ENCODE measurements at places on chromosomes 3 and 15.

DNA sequence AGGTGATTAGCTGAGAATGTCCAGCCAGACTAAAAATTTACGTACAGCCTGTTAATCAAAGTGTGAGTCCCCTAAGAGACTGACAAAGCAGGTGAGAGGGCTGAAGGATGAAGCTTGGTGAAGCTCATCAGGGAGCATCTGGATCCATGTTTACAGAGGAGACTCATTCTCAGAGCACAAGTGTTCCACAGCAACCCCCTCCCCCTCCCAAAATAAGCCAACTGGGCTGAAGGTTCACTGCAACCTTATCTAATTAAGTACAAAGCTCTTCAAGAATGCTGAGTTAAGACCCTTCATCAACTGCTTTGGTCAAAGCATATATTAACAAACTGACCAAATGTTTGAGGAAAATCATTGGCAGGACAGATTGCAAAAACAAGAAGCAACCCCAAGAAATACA lies 262.6 kb upstream of the ZNF385D start:
- DNase-seq = no peak

- DNase-seq = no peak
These were observed 7.7 kb upstream of the SCN10A start for GRCh38 chr3:38823722-38824121.

DNA sequence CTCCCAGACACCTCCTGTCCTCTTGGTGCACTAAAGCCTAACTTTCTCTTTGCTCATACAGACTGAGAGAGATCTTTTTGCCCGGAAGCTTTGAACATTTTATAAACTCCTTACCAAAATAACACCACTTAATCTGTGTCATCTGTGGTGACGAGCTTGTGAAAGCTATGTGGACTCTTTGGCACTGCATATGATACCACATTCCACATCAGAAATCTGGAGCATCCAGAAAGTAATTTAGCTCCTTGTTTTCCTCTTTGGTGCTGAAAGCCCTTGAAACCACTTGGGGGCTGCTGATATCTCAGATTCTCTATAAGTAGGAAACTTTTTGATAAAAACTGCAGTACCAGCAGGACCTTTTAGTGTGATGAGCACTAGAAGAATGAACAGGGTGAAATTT lies 128.3 kb downstream of the ALCAM start:
- no peak for DNase-seq

- DNase-seq = peak; percentile 71
These were observed 163.0 kb downstream of the TBC1D5 start for GRCh38 chr3:17579289-17580031.

GRCh38 chr3:62781121-62781520 lies 94.1 kb downstream of the CADPS start:
- no peak for DNase-seq

GRCh38 chr15:94004697-94005096 lies 226.7 kb upstream of the MCTP2 start:
- no peak for DNase-seq

DNA sequence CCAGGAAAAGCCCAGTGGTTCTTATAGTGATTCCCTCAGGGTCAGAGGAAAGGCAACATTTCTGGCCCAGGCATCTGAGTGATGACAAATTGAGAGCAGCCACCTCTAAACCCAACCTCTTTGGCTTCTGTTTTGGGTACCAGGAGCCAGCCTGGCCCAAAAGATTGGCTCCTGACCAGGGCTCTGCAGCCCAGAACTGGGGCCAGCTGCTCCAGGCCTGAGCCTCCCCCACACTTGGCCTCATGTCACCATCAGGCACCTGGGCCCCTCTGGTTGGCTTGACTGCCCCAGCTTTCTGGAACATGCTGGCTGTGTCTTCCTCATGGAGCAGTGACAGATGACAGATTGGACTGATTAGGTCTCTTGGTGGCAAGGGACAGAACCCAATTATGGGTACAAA lies 26.0 kb upstream of the HCN4 start:
- DNase-seq = no peak

DNA sequence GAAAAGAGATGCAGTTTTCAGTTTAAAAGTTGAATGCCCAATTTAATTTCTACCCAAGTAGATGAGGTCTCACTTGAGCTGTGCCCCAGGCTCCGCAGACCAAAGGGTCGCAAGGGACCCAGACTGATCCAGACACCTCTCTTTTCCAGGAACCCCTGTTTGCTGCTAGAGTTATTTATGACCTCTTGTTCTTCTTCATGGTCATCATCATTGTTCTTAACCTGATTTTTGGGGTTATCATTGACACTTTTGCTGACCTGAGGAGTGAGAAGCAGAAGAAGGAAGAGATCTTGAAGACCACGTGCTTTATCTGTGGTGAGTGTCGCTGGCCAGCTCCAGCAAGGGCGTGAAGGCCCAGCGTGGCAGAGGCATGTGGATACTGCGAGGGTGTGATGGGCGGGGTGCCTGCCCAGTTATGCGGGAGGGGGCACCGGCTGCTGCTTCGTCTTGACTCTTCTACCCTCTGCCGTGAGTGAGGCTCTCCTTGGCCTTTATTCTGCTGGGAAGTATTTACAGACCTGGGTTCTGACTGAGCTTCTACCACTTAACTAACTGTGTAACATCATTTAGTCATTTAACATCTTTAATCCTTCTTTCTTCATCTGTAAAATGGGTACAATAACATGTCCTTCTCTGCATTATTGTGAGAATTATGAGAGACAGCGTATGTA lies 164.2 kb upstream of the BHLHE40 start:
- DNase-seq = no peak

- no peak for DNase-seq
These were observed 67.3 kb downstream of the PPARG start for GRCh38 chr3:12356175-12356574.

DNA sequence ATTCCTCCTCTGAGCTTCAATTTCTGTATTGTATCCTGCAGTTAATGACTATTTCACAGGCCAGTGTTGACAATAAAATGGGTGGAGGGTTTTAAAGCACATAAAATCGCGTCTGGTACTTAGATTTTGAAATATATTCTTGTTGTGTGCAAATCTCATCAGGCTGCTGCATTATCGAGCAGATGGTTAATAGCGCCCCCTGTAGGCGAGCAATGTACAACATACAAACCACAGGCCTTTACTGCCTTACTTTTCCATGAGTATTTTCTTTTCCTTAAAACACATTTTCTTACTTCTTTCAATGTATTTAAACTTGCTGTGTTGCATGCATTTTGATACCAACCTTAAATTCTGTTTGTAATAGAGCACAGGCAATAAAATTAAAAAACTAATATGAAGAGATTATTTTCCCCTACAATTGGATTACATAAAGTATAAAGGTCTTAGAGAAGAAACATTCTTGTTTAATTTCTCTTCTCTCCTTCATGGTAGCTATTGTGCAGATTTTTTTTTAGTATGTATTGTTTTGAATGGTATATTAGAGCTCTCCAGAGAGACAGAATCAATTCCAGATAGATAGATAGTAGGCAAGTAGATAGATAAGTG lies 608.4 kb downstream of the CADM2 start:
- no peak for DNase-seq

- no peak for DNase-seq
These were observed 283.1 kb downstream of the NFKBIZ start for GRCh38 chr3:102132370-102132769.
